ENCODE measurements at places on chromosomes 4 and X.
A peak's percentile ranks its signal among the peaks of the same experiment; 100 is the strongest.

GRCh38 chr4:8568068-8568668 is 12.0 kb upstream of the GPR78 start:
- no peak overlapping the region for H3K4me3 ChIP-seq
- DNase-seq, result no peak
- no peaks in the 10 kb centered on the region for H3K4me1 ChIP-seq
- H3K27ac ChIP-seq, result no peak overlapping the region
- no peaks in the 10 kb centered on the region for H3K36me3 ChIP-seq

DNA sequence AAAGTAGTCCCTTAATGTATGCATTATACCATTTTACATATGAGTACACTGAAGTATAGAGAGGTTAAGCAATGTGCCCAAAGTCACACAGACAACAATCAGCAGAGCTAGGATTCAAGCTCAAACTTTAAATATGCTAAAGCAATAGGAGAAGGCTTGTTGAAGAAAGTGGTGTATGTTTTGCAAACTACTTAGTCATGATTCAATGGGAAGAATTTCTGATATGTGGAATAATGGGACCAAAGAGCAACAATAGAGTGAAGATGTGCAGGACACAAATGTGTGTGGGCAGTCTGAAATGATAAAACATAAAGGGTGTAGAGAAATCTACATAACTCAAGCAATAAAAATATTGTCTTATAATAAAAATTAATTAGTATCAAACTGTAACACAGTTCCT is 109.0 kb upstream of the ARSJ start:
- no peak overlapping the region for H3K27ac ChIP-seq
- no peaks in the 10 kb centered on the region for H3K27me3 ChIP-seq
- DNase-seq, result no peak
- H3K4me1 ChIP-seq, result no peaks in the 10 kb centered on the region
- no peak overlapping the region for H3K4me3 ChIP-seq

- no peak overlapping the region for H3K4me3 ChIP-seq
- no peak for DNase-seq
- no peak overlapping the region for H3K27ac ChIP-seq
- no peaks in the 10 kb centered on the region for H3K4me1 ChIP-seq
- H3K27me3 ChIP-seq, result peaks cover 15% of the 10 kb centered on the region
Measured at GRCh38 chrX:39667736-39668482, 429.8 kb downstream of the BCOR start.

- H3K27ac ChIP-seq, result no peak overlapping the region
- no peaks in the 10 kb centered on the region for H3K4me1 ChIP-seq
- DNase-seq, result no peak
- H3K4me3 ChIP-seq, result no peak overlapping the region
- H3K36me3 ChIP-seq, result no peaks in the 10 kb centered on the region
Measured at GRCh38 chrX:19720236-19720635, 167.2 kb downstream of the SH3KBP1 start.

- no peaks in the 10 kb centered on the region for H3K4me1 ChIP-seq
- no peak for DNase-seq
- H3K36me3 ChIP-seq, result no peaks in the 10 kb centered on the region
- no peak overlapping the region for H3K4me3 ChIP-seq
- no peak overlapping the region for H3K27ac ChIP-seq
Measured at GRCh38 chrX:56397636-56398035, 165.5 kb downstream of the KLF8 start.

GRCh38 chr4:110787109-110787508 is 164.2 kb upstream of the PITX2 start:
- H3K27ac ChIP-seq, result no peak overlapping the region
- H3K27me3 ChIP-seq, result no peaks in the 10 kb centered on the region
- no peaks in the 10 kb centered on the region for H3K4me1 ChIP-seq
- no peak overlapping the region for H3K4me3 ChIP-seq

- DNase-seq, result no peak
- H3K36me3 ChIP-seq, result no peaks in the 10 kb centered on the region
- no peak overlapping the region for H3K27ac ChIP-seq
- H3K27me3 ChIP-seq, result no peaks in the 10 kb centered on the region
- no peaks in the 10 kb centered on the region for H3K4me1 ChIP-seq
Measured at GRCh38 chr4:139256349-139256748, 23.7 kb downstream of the MGARP start.

GRCh38 chr4:72383439-72383838 is 185.6 kb downstream of the ADAMTS3 start:
- H3K4me1 ChIP-seq, result no peaks in the 10 kb centered on the region
- no peak overlapping the region for H3K27ac ChIP-seq
- no peaks in the 10 kb centered on the region for H3K36me3 ChIP-seq
- H3K4me3 ChIP-seq, result no peak overlapping the region

- H3K36me3 ChIP-seq, result no peaks in the 10 kb centered on the region
- H3K27me3 ChIP-seq, result no peaks in the 10 kb centered on the region
- H3K27ac ChIP-seq, result no peak overlapping the region
- no peak for DNase-seq
Measured at GRCh38 chrX:54446084-54446483, 5.9 kb downstream of the TSR2 start.

DNA sequence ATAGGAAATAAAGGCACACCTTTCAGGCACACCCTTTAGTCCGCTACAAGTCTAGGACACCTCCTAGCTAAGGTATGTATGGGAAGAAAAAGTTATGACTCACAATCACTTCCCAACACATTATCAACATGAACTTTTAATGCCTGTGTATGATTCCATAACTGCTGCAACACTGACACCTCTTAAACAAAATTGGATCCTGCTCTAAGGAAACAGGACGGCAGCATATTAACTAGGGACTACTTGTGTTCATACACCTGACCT is 2.4 kb upstream of the PPP3CA start:
- H3K27me3 ChIP-seq, result no peaks in the 10 kb centered on the region
- no peak overlapping the region for H3K4me3 ChIP-seq
- H3K4me1 ChIP-seq, result peaks cover 6% of the 10 kb centered on the region

- no peaks in the 10 kb centered on the region for H3K27me3 ChIP-seq
- H3K4me1 ChIP-seq, result peaks cover 36% of the 10 kb centered on the region
- H3K4me3 ChIP-seq, result no peak overlapping the region
Measured at GRCh38 chr4:87097075-87097474, 123.3 kb downstream of the KLHL8 start.

- peak overlapping the region; percentile 64 for H3K4me3 ChIP-seq
- no peaks in the 10 kb centered on the region for H3K36me3 ChIP-seq
- peaks cover 49% of the 10 kb centered on the region for H3K27me3 ChIP-seq
- H3K27ac ChIP-seq, result no peak overlapping the region
Measured at GRCh38 chr4:663438-664428, 10.3 kb downstream of the ATP5ME start.

DNA sequence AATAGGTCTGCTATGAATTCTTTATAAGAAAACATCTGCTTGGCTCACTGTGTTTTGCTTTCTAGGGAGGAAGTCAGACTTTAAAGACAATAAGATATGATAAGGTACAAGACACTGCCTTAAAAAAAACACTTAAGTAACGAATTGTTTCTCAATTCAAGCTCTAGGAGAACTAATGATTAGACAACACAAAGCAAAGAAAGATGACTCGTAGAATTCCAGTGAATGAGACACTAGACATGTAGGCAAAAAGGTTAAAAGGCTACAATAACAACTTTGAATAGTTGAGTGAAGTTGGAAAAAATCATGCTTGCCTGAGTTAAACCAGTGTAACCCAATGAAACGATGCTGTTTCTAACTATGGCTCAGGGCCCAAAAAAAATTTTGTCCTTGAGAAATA is 344.4 kb upstream of the ACTRT1 start:
- H3K27me3 ChIP-seq, result no peaks in the 10 kb centered on the region
- no peak overlapping the region for H3K4me3 ChIP-seq
- H3K4me1 ChIP-seq, result no peaks in the 10 kb centered on the region
- no peak overlapping the region for H3K27ac ChIP-seq

GRCh38 chr4:3721627-3722026 is 44.6 kb upstream of the ADRA2C start:
- no peak for DNase-seq
- H3K27ac ChIP-seq, result no peak overlapping the region
- H3K36me3 ChIP-seq, result no peaks in the 10 kb centered on the region
- no peak overlapping the region for H3K4me3 ChIP-seq
- no peaks in the 10 kb centered on the region for H3K4me1 ChIP-seq
- H3K27me3 ChIP-seq, result no peaks in the 10 kb centered on the region

DNA sequence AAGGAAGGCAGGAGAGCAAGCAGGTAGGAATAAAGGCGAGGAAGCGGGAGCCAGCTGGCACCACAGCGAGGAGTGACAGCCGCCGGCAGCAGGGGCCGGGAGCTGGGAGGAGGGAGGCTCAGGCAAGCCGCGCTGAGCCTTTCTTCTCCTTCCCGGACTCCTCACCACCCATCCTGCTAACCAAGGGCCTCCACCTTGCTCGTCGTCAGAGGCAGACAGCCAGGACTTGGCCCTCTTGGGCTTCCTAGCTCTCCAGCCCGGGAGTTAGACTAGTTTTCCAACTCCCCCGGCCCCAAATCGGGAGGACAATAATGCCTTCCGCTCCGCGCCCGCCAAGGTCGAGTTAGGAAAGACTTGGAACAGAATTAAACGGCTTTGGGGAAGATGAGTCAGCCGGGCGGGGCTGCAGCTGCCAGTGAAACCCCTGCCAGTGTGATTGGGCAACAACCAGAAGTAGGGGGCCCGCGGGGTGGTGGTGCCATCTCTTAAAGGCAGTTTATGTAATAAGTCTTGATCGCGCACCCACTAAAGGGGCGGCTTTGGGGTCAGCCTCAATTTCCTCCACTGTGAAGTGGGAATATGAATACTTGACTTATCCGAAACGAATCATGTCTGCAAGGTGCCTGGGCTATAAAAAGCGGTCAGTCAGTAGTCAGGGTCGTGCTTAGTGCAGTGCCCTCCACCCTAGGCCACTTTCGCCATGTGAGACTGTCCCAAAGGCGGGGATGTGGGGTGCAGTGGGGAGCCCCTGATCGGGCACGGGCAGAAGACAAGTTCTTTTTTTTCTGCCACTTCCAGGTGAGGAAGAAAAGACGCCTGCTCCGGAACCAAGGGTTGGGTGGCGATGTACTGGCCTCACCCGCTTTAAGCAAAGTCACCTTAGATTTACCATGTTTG is 6.7 kb upstream of the HSD17B10 start:
- no peaks in the 10 kb centered on the region for H3K36me3 ChIP-seq
- peak; percentile 91 for DNase-seq
- no peaks in the 10 kb centered on the region for H3K27me3 ChIP-seq
- H3K4me1 ChIP-seq, result peaks cover 4% of the 10 kb centered on the region

GRCh38 chr4:152118819-152119553 is 358.2 kb upstream of the GATB start:
- H3K4me3 ChIP-seq, result no peak overlapping the region
- H3K27me3 ChIP-seq, result no peaks in the 10 kb centered on the region
- no peaks in the 10 kb centered on the region for H3K36me3 ChIP-seq
- H3K27ac ChIP-seq, result peak overlapping the region; percentile 68
- no peak for DNase-seq

GRCh38 chr4:138542191-138542776 is 300.1 kb upstream of the SLC7A11 start:
- DNase-seq, result no peak
- no peak overlapping the region for H3K27ac ChIP-seq
- no peak overlapping the region for H3K4me3 ChIP-seq
- H3K4me1 ChIP-seq, result no peaks in the 10 kb centered on the region

DNA sequence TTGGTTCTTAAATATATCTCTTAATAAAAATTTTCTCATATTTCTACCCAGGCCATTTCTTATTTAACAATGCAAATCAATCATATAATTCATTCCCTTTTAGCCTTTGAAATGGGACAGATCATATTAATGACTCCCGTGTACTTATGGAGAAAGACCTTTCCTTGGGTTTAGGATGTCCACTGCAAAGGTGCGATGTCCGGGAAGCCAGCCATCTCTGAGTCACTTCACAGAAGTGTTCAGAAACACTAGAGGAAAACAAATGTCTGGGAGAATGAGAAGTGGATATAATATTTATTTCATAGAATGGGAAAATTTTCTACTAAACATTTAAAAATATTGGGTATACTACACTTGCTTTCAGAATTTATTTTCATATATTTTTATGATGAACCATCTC is 15.3 kb downstream of the INTU start:
- no peaks in the 10 kb centered on the region for H3K36me3 ChIP-seq
- no peaks in the 10 kb centered on the region for H3K4me1 ChIP-seq
- H3K27me3 ChIP-seq, result no peaks in the 10 kb centered on the region
- no peak overlapping the region for H3K27ac ChIP-seq
- no peak overlapping the region for H3K4me3 ChIP-seq

All from psoas muscle (tissue), 8 donors.